ENCODE measurements at places on chromosomes 5 and 9.

DNA sequence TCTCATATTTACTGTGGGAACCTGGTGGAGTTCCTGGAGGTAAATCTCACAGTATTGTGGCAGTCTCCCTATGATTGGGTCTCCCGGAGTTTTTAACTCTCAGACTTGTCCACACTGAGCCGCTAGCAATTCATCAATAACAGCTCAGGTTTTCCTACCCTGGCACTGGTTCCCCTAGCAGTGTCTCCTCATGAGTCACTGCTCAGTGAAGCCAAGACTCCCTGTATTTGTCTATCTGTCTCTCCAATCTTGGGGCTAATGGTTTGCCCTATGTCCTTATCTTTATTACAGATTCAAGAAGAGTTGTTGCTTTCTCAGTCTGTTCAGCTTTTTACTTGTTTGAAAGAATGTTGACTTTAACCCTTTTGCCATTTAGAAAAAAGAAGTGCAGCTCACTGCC, 176.7 kb upstream of the FGF10 start:
- DNase-seq = no peak

DNA sequence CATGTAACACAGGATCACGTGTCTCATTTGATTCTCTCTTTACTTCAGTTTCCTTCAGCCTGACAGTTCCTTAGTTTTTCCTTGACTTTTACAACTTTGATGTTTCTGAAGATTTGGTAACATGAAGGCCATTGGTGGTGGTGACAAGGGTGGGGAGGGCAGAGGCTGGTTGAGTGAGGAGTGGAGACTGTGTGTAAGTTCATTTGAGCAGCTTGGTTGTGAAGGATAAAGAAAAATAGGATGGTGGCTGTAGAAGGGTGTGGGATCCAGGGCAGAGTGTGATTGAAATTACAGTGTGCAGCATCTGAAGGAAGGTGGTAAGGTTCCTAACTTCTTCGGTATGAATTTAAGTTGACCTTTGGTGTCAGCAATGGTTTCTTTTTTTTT, 20.4 kb downstream of the SUB1 start:
- DNase-seq = no peak

DNA sequence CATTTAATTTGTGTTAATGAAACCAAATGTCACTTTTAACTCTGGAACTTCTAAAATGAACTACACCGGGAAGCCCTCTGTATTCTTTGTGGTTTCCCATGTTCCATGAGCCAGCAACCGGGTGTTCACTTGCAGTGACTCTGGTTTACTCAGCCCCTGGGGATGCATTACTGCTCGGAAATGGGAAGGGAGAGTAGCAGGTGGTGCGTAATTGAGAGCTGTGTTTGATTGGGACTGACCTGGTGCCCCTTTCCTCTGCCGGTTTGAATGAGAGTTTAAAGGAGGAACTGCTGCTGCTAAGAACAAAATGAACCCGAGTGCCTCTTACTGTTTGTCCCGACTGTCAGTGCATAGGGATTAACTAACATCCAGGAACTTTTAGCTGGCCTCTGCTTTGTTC, 100.1 kb upstream of the DHFR start:
- DNase-seq = no peak

GRCh38 chr5:175671013-175671412, 13.1 kb downstream of the HRH2 start:
- DNase-seq = no peak

DNA sequence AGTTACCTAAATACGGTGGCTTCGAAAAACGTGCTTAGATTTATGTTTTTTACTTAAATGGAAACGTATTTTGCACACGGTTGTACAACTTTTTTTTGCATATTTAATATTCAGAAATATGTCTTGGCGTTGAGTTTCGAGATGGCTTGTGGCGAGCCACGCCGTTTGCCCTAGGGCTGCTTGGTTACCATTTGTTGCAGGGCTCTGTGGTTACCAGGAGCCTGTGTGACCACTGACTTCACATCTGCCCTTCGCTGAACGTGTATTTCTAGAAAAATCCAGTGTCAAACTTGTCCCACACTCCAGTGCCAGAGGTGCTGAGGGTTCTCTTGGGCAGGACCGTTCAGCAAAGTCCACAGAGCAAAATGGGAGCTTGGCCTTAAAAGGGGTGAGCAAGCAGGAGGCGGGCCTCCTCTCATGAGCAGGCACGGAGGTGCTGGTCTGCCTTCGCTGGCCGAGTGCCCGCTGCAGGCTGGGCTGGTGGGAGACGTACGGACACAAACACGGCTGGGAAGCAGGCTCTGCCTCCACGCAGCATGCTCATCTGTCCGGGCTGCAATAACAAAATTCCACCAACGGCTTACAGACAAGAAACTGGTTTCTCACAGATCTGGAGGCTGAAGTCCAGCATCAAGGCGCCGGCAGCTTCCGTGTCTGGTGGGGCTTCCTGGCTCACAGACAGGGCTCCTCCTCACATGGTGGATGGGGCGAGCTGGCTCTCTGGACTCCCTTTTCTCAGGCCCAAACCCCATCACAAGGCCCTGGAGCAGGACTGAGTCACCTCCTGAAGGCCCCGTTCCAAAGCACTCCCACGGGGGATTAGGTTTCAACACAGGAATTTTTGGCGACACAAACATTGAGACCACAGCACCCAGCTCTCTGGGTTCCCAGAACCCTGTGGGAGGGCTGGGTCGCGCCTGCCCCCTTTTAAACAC, 5.4 kb downstream of the MRPL36 start:
- DNase-seq = no peak

DNA sequence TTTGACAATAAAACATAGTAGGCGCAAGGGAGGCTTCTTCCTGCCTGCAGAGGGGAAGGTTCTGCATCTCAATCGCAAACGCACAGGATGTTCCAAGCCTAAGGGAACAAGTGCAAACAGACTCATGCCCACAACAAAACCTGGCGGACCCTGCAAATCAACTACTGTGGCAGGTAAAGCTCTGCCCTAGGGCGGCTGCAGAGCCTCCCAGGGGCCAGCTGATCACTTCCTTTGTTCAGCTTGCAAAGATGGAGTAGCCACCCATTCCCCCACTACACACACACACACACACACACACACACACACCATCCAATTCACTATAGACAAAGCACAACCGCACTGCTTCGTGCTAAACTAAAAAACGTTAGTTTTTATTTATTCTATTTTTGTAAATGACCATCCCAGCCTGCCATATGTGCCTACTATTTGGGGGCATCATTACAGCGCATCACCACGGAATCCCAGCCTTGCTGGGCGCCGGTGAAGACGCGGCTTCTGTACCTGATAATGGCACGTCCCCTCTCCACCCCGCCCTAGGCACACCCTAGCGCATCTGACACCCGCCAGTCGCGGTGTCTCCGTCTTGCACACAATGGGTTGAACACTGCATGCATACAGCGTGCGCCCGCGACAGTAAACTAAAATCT, 57.6 kb downstream of the DPYSL3 start:
- DNase-seq = no peak

- DNase-seq = no peak
Measured at GRCh38 chr9:128972956-128973355, 25.5 kb downstream of the NUP188 start.

DNA sequence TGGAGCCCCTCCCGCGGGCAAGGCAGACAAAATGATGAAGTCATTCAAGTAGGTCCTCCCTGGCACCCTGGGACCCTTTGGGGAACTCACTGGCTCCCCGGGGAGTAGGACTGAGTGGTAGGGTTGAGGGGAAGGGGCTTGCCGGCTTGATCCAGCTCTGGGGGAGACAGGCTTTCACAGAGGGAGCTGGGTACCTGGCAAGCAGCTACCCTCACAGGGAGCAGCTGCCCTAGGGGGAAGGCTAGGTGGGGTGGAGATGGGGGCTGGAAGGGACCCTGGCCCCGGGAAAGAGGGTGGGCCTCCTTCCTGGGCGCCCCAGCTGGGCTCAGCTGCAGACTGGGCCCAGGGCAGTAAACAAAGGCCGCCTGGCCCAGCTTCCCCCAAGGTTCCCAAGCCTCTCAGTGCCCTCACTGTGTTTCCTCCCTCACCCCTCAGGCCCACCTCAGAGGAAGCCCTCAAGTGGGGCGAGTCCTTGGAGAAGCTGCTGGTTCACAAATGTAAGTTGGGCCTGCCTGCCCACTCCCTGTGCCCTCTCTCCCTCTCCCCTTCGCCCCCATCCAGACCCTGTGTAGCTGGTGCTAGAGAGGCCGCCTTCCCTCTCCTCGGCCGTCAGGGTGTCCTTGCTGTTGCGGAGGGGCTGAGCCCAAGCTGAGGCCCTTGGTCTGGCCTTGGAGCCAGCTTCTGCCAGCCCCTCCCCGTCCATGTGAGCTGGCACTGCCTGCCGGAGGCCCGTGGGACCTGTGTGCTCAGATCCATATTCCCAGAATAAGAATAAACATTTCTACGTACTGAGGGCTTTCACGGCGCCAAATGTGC, 131.2 kb downstream of the RGS3 start:
- DNase-seq = no peak

DNA sequence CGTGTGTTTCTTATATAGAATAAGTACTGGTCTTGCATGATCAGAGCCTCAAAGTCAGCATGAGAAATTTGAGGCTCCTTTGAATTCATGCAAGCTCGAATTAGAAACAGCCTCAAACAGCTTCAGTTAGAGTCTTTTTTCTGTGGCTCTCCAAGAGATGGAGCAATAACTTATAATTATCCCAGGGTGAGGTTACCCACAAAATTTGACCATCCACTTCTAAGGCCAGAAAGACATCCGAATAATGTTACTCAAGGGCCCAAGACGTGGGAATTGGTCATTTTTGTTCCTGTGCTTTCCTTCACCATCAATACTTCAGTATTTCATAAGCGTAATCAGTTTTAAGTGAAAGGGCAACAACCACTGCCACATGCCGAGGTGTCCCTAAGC, 89.7 kb downstream of the DAPK1 start:
- DNase-seq = no peak

DNA sequence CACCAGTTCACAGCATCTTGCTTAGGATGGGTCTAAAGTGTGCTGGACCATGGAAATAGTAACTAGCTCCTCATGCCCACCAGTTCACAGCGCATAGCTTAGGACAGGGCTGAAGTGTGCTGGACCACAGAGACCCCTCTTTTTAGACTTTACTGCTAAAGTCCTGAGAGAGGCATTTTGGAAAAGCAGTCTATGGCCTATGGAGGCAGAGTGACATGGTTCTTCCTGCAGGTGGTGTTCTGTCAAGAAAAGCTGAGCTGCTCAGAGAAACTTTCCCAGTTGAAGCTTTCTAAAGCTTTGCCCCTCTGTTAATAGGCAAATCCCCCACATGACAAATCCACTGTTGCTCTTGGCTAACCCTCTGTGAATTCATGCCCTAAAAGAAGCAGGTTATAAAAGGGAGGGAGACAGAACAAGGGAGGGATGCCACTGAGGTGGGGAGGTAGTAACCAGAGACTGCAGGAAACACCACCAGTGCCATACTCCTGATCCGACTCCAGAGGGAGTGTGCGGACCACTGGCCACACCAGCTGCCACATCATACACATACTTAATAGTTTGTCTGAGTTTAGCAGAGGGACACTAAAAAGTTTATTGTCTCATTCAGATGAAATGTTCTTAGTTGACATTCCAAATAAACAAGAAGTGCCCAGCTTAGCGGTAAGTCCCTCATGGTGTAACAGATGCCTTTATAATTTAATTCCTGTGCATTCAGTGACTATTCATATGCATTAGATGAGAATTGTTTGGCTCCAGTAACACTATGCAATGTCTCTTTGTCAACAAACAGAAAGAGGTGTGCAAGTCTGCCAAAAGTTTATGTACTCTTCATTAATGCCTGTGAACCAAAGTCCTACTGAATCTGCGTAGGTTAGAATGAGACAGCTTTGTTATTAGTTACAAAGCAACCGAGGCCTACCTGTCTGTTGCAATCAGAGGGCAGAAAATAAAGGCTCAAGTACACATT, 236.2 kb upstream of the NFIL3 start:
- DNase-seq = peak; percentile 21

- no peak for DNase-seq
Measured at GRCh38 chr5:179852993-179853547, 5.5 kb downstream of the MRNIP start.

- DNase-seq = peak; percentile 14
Measured at GRCh38 chr5:32707418-32707997, 3.6 kb upstream of the NPR3 start.

- DNase-seq = no peak
Measured at GRCh38 chr5:169020102-169020501, 280.8 kb downstream of the SLIT3 start.

DNA sequence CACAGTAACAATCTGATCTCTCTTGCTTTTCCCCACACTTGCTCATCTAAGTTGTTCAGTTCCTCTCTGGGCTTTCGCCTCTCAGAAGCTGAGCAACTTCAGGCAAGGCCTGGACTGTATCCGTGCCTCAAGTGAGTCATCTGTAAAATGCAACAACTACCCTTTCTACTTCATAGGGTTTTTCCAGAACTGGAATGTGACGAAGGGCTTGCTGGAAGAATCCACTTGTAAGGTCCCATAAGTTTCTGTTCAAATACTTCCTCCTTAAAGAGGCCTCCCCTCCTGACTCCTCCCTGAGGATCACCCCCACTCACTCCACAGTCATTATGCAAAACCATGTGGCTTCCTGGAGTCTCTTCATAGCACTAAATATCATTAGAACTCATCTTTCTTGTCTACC, 17.5 kb upstream of the INSYN2B start:
- no peak for DNase-seq

GRCh38 chr5:9350301-9350797, 195.5 kb downstream of the SEMA5A start:
- DNase-seq = no peak

DNA sequence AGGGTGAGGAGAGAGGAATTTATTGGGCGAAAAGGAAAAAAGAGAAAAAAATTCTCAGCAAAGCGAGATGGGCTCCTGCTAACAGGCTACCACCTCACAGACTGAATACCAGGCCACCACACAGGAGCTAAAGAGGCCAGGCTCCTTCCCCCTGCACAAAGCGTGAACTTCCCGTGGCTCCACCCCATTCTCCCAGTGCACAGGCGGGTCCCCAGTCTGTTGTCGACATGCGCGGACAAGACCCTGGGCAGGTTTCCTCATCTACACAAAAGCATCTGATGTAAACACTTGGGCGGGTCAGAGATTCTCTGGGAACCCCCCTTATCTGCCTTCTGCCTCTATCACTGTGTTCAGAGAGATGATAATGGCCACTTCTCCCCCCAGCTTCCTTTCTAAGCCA, 34.2 kb downstream of the IL31RA start:
- DNase-seq = no peak

DNA sequence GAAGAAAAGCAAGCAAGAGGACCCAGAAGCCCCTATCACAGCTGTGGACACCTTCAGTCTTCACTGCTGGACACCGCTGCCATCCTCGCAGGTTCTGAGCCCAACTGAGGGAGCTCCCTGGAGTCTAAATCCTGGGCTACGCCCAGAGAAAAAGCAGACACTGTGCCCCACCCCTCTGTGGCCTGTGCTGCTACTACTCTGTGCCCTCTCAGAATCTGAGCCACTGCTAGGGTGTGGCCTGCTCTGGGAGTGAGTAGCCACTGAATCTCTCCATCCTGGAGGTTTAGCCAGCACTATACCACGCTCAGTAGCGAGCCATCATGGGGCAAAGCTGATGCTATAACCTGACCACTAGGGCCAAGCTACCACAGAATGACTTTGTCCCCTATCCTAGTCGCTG, 338.2 kb downstream of the NPR3 start:
- DNase-seq = no peak

GRCh38 chr5:37738057-37738691, 101.7 kb downstream of the GDNF start:
- peak; percentile 62 for DNase-seq

GRCh38 chr9:136655536-136656182, 7.1 kb upstream of the EGFL7 start:
- no peak for DNase-seq

- DNase-seq = peak; percentile 61
Measured at GRCh38 chr9:77175151-77175550, 2.2 kb upstream of the VPS13A start.

Data from erythroblast (primary cell).